ENCODE measurements at places on chromosomes 7 and 10.

DNA sequence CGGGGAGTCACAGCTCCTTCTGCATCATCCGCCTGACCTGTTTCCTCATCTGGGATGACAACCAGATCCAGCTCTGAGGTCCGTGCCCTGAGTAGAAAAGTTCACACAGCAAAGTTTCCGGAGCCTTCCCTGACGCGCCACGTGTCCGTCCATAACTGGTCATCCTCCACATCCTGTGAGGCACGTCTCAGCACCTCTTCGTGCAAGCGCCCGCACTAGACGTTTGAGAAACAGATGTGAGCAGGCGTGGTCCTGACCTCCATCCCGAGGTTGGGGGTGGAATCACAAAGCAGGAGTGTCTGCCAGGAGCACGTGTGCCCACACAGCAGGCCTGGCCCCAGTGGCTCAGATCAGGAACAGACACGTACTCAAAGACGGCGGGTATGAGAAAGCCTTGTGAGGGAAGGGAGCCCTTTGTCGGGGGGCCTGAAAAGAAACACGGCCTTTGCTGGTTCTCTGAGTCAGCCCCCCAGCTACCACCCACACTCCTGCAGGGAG is 520.8 kb downstream of the DNAJB6 start:
- DNase-seq: no peak

- DNase-seq: no peak
These were observed 34.6 kb downstream of the MPLKIP start for GRCh38 chr7:40099837-40100236.

DNA sequence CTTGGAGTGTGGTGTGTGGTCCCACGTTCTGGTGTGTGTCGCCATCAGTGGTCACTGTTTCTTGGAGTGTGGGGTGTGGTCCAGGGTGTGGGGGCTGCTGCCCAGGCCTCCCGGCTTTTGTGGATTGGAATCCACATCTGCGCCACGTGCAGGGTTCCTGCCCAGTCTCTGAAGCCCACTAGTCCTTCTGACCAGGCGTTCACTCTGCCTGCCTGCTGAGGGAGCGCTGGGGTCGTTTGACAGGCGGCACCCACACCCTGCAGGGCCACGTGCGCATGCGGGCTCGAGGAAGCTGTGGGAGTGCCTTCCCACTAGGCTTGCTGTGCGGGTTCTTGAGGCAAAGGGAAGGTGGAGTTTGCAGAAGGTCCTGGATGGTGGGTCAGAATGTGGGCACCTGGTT is 51.4 kb downstream of the INPP5A start:
- no peak for DNase-seq

- DNase-seq: no peak
These were observed 58.6 kb upstream of the SLC26A5 start for GRCh38 chr7:103504505-103505135.

- no peak for DNase-seq
These were observed 608.0 kb downstream of the PHTF2 start for GRCh38 chr7:78406531-78406930.
